ENCODE measurements at places on chromosomes 2 and 18.

GRCh38 chr18:10018289-10018688, 104.5 kb downstream of the VAPA start:
- DNase-seq: no peak

DNA sequence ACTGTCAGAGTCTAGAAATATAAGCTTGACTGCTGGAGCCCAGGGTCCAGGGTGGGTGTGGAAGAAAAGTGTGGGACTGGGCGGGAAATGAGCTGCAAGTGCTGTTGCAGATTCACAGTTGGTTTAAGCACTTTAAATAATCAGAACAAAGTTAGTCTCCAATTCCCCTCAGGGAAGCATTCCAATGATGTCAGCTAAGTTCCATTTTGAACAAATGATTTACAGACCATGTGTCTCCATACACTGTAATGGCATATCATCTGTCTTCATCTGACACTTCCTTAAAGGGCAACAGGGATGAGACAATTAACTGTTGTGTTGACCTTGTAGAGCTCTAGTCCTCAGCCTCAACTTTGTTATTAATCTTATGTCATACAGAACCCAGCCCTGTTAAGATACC, 31.5 kb upstream of the REG3A start:
- DNase-seq: no peak

- DNase-seq: no peak
These were observed 496.9 kb upstream of the LINC00305 start for GRCh38 chr18:64645753-64646152.

DNA sequence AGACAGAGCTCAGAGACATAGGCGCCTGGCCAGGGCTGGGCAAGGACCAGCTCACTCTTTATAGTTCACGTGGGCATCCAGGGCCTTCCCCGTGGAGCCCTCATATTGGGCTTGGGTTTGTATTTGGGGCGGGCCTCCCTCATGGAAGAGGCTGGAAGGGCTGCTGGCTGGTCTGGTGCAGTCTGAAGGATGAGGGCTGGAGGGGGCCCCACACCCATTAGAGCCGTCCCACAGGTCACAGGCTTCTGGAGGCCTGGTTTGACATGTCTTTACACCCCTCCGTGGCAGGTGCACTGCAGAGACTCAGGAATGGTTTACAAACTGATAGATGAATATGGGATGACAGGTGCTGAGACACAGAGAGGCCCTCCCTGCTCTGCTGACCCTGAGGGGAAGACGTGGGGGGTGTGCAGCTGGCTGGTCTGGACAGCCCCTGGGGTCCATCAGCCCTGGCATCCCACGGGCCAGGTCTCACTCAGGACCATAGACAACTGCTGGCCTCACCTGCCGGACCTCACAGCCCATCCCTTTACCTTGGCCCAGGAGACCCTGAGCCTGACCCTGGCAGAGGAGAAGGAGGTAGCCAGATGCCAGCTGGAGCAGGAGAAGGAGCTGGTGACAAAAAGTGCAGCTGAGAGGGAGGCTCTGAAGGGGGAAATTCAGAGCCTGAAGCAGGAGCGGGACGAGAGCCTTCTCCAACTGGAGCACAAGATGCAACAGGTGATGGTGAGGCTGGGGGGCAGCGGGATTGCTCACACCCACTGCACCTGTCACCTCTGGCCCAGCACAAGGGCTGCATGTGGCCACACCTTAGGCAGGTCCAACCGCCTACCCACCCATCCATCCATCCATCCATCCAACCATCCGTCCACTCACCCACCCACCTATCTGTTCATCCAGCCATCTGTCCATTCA, 43.9 kb downstream of the CROCC2 start:
- DNase-seq: no peak

GRCh38 chr2:69177063-69177771, 164.2 kb downstream of the ANTXR1 start:
- no peak for DNase-seq

DNA sequence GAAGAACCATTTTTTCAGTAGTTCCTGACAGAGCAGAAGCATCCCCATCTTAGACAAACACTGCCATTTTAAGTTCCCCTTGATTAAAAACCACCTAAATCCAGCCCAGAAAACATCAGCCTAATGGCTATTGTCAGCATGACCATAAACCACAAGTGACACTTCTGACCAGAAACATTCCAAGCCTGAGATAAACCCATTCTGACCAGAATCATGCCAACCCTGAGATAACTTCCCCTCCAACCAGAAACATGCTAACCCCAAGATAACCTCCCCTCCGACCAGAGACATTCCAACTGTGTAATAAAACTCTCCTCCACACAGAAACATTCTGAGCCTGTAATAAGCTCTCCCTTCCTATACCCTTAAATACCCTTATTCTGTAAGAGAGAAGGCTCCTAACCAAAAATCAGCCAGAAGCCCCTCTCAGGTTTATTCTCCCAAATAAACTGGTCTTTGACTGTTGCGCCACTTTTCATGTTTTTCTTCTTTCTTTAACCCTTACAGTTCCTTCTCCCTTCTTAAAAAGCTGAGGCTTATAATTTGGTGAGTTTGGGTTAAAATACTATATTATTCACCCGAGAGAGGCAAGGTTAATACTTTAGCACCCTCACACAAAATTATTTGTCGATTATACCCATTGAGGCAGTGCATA, 149.7 kb downstream of the HNMT start:
- DNase-seq: no peak

GRCh38 chr2:67070826-67071225, 326.3 kb upstream of the ETAA1 start:
- no peak for DNase-seq

DNA sequence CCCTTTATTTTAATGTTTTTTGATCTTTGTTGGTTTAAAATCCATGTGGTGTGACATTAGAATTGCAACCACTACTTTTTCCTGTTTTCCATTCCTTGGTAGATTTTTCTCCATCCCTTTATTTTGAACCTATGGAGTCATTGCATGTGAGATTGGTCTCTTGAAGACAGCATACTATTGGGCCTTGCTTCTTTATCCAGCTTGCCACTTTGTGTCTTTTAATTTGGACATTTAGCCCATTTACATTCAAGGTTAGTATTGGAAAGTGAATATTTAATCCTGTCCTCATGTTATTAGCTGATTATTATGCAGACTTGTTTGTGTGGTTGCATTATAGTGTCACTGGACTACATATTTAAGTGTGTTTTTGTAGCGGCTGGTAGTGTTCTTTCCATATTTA, 782.9 kb downstream of the SLC4A3 start:
- no peak for DNase-seq

DNA sequence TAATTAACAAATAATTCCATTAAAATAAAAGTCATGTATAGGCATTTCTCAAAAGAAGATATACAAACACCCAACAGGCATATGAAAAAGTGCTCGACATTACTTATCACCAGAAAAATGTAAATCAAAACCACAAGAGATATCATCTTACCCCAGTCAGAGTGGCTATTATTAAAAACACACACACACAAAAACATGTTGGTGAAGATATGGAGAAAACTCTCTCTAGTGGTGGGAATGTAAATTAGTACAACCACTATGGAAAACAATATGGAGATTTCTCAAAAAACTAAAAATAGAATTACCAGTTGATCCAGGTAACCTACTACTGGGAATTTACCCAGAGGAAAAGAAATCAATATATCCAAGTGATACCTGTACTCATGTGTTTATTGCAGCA, 966.3 kb upstream of the POU3F3 start:
- DNase-seq: no peak

DNA sequence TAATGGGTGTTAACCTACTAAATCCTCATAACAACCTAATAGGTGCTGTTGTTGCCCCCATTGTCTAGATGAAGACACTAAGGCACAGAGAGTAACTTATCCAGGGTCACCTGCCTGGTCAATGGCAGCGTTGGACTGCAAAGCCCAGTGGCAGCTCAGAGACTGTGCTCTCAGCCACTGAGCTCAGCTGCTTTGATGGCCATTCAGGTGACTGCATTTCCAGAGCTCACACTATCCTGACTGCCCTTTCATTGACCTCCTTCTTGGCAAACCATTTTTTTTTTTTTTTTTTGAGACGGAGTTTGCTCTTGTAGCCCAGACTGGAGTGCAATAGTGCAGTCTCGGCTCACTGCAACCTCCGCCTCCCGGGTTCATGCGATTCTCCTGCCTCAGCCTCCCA, 115.2 kb downstream of the MAPK4 start:
- DNase-seq: no peak

GRCh38 chr2:107737756-107738155, 88.9 kb upstream of the RGPD4 start:
- DNase-seq: no peak

DNA sequence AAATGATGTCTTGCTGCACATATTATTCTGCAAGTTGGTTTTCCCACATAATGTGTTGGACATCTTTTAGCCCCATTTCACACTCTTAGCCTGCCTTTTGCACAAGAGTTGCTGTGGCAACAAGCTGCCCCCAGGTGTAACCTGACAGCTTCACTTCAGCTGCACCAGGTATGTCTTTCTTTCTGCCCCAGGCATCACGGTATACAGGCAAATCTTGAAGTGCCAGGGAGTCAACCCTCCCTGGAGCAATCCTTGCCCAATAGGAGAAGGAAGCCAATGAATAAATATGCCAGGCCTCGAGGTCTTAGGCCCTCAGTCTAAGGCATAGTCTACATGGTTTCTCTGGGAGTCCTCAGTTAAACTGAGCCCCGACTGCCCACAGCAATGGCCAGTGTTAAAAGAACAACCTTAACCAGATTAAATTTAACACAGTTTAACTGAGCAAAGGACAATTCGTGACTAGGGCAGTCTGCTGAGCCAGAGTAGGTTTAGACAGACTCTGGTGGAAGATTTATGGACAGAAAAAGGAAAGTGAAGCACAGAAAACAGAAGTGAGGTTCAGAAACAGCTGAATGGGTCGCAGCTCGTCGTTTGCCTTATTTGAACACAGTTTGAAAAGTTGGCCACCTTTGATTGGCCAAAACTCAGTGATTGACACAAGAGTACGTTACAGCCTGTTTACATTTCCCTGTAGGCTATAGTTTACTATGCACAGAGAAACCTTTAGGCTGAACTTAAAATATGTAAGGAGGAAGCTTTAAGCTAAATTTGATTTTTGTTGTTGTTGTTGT, 32.0 kb upstream of the C1QL2 start:
- no peak for DNase-seq

- DNase-seq: no peak
These were observed 44.6 kb upstream of the ALMS1 start for GRCh38 chr2:73341039-73341438.

- DNase-seq: no peak
These were observed 16.1 kb upstream of the MAL start for GRCh38 chr2:95009412-95009811.

- no peak for DNase-seq
These were observed 15.2 kb downstream of the TSPYL6 start for GRCh38 chr2:54240515-54241469.

GRCh38 chr2:18311420-18312195, 248.8 kb downstream of the RDH14 start:
- no peak for DNase-seq

- DNase-seq: no peak
These were observed 398.0 kb upstream of the DCC start for GRCh38 chr18:51941999-51942398.

DNA sequence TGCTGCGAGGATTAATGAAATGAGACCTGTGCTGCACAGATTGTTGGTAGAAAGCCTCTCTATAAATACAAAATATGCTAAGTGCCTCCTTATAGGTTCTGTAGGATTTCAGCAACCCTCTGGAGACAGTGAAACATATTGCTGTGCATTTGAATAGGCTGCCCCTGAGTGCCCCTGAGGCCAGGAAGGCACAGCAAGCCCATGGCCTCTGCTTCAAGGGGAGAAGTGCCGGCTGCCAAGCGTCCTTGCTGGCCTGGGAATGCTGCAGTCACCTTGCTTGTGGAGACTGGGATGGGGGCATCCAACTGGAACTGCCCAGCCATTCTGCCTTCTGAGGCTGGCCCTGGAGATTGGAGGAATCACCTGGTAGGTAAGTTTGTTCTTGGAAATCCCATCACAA, 397.2 kb upstream of the SMIM21 start:
- no peak for DNase-seq

DNA sequence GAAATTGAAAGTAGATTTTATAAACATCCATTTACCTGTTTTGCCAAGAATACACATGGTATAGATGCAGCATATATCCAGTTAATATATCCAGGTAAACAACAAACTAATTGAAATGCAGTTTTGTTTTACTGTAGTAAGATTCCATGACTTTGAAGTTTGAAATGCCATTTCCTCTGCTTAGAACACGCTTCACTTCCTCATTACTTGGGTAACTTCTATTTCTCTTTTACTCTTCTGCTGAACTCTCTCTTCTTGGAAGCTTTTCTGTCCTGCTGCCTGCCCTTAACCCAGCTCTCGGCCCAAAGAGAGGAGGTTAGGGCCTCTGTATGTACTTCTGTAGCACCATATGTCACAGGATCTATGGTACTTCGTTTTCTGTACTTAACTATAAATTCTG, 14.1 kb upstream of the IL1RL2 start:
- DNase-seq: no peak

DNA sequence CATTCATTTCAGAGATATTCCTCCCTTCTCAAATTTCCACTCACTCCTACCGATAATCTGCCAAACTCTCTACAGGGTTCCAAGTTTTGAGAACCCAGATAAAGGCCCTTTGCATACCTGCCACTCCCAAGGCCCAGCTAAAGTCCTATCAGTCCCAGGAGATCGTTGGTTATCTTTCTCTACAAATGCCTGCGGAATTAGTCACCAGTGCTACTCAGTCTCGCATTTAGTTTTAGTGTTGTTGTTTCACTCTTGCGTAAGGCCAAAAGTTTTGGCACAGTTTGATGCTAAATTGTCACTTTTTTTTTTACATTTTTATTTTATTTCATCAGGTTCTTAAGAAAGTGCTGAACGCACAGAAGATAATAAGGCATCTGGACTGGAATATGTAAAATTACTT, 29.2 kb upstream of the SETBP1 start:
- no peak for DNase-seq

DNA sequence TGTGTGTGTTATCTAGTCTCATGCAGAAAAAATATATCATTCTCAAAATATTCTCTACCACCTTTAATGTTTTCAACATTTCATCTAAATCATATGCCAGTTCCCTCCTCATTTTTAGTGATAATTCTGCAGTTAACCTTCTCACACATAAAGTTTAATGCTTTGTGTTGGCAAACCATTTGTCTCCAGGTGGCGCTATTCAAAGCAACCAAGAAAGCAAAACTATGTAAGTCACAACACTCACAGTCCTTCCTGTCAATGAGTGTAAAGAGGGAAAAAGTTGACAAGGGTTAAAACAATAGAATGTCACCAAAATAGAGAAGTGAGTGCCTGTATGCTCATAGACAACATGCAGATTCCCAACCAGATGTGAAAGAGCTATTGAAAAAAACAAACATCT, 961.6 kb upstream of the LRRTM1 start:
- no peak for DNase-seq
